ENCODE measurements at places on chromosomes 16 and 17.

DNA sequence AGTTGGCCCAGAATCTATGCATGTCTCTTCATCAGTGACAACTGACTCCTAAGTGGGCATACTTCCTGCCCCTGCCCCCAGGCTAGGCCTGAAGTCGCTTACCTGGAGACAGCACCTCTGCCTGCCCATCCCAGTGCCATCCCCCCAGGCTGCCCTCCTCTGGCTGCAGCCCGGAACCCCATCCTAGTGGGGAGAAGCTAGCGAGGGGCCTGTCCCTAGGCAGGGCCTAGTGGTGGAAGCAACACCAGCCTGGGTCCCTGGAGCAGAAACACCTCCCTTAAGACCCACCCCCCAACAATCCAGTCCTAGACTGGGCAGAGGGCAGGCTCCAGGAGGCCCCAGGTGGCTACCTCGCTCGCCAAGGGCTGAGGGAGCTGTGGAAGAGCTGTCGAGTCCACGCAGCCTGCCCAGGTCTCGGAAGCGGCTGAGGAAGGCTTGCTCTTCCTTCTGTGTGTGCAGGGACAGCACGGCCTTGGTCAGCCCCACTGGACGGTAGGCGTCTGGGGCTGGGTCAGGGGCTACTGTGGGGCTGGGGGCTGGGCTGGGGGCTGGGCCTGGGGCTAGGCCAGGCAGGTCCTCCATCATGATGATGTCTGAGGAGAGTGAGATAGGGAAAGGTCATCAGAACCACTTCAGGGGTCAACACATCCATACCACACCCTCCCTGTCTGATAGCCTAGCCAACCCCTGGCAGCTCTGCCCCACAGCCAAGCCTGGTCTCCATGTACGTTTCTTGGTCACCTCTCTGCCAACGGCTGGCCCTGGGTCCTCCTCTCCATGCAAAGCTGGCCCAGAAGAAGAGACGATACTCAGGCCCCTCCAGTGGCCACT, 7.6 kb downstream of the PER1 start:
- DNase-seq, result no peak

DNA sequence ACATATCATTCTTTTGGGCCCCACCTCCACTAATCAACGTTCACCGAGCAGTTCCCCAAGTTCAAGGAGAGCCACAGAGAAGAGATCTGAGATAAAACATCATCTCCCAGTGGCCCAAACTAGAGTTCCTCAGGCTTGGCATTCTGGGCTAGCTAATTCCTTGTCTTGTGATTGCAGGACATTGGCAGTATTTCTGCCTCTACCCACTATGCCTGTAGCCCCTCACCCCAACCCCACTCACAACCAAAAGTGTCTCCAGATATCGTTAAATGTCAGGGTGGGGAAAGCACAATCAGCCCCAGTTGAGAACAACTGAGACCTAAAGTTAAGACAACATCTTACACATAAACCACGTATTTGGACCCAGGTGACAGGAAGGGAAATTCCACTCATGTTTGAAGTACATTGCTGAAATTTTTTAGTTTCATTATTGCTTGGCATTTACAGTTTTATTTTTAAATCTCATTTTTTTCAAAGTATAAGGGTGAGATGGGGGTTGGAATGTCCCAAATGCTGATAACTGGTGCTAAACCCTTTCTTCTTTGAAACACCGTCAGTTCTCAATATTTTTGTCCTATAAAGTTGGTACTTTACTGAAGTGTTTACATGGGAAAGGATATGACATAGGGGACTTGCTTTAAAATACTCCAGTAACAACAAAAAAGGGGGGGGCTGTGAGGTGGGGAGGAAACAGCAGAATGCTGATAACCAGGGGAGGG, 13.6 kb downstream of the ZC3H7A start:
- no peak for DNase-seq

DNA sequence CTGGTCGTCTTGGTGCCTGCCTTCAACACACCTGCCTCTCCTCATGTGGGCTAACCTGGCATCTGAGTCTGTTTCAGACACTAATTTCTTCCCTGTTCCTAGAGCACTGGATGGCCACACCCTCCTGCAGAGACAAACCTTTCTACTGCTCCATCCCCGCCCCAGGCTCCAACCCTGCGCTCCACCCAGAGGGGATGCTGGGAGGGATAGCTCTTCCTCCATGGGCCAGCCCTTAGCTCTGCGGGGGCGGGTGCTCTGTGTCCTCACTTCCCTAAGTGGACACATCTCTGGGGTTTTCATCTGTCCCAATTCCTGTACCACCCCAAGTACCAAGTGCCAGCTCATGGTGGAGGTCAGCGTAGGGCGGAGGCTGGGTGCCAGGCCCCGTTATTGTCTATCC, 11.0 kb upstream of the CRISPLD2 start:
- no peak for DNase-seq

- DNase-seq, result no peak
Measured at GRCh38 chr17:69231521-69231920, 2.9 kb upstream of the ABCA10 start.

- no peak for DNase-seq
Measured at GRCh38 chr16:72444696-72445095, 272.7 kb upstream of the PMFBP1 start.

GRCh38 chr17:14037453-14037852, 31.9 kb upstream of the COX10 start:
- DNase-seq, result no peak

DNA sequence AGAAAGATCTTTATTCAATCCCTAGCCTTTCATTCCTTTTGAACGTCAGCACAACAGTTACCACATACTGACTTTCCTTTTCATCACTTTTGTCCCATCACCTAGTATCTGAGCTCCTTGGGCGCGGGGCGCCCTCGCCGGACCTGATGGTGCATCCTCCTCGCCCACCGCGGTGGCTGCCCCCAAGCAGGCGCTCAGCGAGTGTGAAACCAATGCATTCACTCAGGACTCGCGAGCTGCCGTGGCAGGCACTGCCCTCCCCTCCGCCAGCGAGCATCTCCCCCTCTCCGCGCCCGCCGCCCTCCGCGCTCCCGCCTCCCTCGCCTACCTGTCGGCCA, 756 bp downstream of the KLHL11 start:
- no peak for DNase-seq

- DNase-seq, result no peak
Measured at GRCh38 chr16:75758215-75758614, 31.9 kb upstream of the CPHXL start.

- DNase-seq, result no peak
Measured at GRCh38 chr17:73566905-73567782, 77.1 kb downstream of the SDK2 start.

DNA sequence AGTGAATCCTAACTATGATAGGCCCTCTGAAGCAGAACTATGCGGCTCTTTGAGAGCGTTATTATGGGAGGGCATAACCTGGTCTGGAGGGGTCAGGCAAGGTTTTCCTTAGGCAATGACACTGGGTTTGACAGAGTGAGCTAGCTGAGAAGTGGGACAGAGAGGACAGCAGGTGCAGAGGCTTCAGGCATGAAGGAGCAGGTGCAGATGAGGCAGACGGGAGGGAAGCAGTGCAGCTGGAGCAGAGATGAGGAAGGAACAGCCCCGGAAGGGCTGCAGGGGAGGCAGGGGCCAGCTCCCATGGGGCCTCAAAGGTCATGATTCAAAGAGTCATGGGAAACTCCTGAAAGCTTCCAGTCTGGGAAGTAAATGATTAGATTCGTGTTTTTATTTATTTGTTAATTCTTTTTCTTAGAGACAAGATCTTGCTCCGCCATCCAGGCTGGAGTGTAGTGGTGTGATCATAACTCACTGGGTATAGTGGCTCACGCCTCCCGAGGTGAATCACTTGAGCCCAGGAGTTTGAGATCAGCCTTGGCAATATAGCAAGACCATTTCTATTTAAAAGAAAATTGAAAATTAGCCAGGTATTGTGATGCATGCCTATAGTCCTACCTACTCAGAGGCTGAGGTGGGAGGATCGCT, 5.4 kb downstream of the MARCHF10 start:
- no peak for DNase-seq

GRCh38 chr17:57562184-57562698, 182.9 kb downstream of the CCDC182 start:
- no peak for DNase-seq

DNA sequence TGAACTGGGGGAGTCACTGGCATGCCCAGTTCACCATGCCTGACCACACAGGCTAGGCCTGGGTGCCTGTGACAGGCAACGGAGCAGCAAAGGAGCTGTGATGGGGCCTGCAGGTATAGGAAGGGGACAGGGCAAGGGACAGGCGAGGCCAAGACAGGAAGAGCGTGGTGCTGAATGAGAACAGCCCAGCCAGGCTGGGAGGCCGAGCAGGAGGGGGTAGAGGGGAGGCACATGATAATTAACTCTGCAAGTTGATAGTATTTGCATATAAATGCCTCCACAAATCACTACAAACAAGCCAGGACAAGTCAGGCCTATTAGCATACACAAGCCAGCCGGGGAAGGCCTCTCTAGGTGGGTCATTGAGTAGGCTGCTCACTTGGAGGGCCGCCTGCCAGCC, 7.8 kb downstream of the ZFHX3 start:
- DNase-seq, result no peak

- DNase-seq, result no peak
Measured at GRCh38 chr17:4436381-4436780, 2.6 kb downstream of the SPNS3 start.

DNA sequence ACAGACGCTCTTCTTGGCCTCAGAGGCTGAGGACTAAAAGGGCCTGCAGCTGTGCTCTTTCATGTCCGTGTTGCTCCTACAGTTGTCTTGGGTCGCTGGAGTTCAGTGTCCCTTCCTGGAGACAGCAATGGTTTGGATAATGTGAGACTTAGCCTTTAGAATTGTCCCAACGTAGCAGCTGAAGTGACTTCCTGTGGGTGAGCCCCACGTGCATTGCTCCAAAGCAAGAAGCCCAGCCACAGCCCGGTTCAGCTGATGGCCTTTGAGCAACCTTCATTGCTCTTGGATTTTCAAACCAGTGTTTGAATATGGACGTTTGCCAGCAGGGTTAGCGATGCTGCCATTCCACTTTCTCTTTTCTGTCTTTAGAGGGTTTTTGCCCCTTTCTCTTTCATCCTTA, 19.7 kb downstream of the TMEM11 start:
- no peak for DNase-seq

DNA sequence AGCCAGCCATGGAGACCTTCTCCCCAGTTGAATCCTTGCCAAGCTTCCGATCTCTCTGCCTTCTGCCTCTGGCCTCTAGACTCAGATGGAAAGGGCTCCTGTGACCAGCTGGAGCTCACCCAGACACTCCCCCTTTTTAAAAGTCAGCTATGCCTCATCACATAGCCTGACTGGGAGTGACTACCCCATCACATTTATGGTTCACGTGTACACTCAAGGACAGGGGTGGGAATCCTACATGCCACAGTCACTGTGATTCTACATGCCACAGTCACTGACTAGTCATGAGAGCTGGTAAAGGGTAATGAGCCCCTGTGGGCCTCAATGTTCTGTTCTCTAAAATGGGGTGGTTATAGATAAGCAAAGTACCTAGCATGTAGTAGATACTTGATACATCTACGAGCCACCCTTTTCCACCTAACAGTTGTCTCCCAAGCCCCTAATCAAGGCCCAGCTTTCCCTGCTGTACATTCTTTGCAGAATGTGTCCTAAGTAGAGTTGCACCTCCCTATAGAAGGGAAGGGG, 85.1 kb downstream of the RGS9 start:
- no peak for DNase-seq

DNA sequence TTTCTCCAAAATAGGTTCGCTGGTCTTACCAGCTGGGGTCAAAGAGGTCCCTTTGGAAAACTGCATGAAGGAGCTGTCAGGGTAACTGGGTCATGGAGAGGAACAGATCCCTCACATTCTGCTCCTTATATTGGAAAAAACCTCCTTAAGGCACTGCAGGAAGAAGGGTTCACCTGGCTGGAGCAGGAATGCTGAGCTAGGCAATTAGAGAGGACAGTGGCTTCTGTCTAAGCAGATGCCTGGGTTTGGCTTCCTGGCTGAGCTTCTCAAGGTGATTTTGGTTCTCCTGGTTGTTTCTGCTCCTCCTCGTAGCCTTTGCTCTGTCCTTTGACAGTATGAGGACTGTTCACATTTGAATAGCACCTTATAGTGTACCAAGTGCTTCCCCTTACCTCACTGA, 19.6 kb downstream of the ITGB3 start:
- no peak for DNase-seq

DNA sequence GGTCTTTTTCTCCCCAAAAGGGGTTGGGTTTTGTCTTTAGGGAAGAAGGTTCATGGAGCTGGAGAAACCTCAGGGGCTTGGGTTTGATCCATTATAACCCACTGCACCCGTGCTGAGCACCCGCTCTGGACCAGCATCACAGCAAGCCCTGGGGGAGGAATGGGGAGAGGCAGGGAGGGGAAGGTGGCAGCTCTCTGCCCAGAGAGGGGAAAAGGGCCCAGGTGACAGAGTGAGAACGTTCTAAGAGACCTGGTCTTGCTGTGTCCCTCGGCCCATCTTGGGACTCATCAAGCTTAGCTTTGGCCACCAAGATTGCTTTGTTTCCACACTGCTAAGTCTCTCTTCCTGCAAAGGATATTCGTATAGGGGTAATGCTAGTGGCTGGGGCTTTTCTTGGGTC, 38.2 kb upstream of the TAC4 start:
- DNase-seq, result no peak

DNA sequence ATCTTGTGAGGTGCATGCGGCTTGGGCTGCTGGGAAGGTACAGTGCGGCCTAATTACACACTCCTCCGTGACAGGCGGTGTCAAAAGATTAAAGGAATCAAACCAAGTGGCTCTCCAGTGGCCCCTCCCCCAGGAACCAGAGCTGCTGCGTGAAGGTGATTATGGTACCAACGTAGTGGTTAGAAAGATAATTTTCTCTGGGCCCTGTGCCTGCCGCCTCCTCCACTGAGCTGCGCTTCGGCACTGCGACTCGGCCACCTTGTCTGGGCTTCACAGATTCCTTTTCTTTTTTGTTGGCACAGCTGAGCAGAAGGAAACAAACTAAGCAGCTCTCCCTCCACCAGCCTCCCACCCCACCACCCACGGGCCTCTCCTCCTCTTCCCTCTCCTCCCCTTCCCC, 113.2 kb upstream of the SDK2 start:
- no peak for DNase-seq

- no peak for DNase-seq
Measured at GRCh38 chr16:50368410-50369132, at the start of gene BRD7. BRD7 (minus strand) TSS chr16:50368988; CDS start chr16:50368774, 214 bp downstream.

DNA sequence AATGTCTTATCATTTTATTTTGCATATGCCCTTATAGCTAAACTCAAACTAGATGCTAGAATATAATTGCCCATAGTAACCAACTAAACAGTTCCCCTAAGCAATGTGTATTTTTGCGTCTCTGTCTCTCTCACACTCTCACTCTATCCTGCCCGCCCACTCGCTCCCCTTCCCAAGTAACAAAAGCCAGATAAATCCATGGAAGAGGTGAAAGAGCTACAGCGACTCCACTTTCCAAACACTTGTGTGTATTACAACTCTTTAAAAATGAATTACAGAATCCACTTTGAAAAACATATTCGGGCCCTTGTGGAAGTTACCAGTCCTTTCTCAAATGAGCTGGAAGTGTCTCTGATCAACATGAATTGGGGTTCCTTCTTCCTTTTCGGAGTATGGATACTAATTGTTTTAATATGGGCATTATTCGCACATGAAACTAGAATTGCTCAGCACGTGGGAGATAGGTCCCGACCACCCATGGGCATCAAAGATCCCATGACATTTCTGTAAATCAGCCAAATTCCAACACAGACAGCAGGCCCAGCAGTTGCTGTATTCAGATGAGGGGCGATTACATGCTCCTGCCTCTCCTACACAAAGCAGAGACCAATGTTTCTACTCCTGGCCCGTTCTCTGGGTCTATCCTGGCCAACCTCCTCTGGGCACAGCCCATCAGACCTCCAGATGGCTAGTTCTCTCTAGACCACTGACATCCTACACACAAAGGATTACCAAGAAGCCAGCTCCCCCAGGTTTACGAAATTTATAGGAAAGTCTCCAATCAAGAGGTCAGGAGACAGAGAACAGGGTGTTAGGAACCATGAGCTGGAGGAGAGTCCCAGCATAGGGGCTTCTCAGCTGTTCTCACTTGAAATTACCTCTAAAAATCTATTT, 121.5 kb downstream of the ZFHX3 start:
- no peak for DNase-seq

Data from BJ (cell line).